ENCODE measurements at places on chromosomes 6 and 20.

DNA sequence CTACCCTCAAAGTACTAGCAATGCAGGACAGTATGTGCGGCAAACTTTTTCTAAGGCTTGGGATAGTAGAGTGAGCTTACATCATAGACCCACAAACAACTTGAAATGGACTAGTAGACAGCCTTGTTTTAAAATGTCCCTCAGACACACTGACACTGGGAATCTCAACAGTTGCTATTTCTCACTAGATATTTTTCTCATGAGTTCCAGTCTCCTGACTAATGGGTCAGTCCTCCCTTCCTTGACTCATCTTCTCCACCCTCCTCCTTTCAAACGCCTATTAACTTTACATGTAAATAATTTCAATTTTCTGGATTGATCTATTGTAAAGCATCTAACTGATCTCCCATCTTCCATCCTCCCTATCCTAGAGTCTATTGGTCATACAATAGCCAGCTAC is 308.3 kb upstream of the PREP start:
- DNase-seq = no peak

GRCh38 chr6:12548526-12548925 is 168.0 kb upstream of the PHACTR1 start:
- DNase-seq = no peak

- DNase-seq = no peak
Measured at GRCh38 chr6:36548401-36548743, 1.1 kb upstream of the STK38 start.

DNA sequence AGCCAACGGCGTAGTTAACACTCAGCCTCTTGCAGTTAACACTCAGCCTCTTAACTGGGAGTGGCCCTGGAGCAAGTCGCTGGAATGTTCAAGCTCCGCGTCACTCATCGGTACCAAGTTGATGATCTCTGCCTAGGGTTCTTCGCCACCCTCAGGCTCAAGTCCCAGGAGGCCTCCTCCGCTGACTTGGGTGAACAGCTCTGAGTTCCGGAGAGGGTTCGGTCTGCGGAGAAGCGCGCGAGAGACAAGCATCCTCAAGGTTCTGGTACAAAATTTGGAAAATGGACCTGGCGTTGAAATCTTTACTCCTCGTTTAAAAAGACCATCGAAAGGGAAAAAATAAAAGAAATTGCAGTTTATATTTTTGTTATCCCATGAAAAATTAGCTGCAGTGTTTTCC is 876 bp upstream of the DSP start:
- no peak for DNase-seq

GRCh38 chr20:49356676-49357075 is 78.8 kb upstream of the ZNFX1 start:
- DNase-seq = no peak

- DNase-seq = peak; percentile 90
Measured at GRCh38 chr6:163667372-163668060, 253.0 kb downstream of the QKI start.

DNA sequence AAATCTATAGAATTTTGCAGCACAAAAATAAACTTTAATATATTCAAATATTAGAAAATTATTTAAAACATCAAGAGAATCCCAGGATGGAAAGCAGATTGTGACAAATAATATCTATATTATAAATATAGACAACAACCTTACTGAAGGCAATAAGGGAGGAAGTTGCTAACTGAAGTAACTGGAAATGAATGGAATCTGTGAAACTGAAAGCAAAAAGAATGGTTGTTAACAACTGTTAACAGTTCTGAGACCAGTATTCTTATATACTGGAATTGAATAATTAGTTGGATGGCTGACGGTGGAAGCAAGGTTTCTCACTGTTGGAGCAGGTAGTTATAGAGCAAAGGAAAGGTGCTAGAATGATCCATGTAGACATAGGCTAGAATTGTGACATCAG is 220.4 kb downstream of the PLCB1 start:
- no peak for DNase-seq

- no peak for DNase-seq
Measured at GRCh38 chr6:136012943-136013342, 161.4 kb downstream of the PDE7B start.

DNA sequence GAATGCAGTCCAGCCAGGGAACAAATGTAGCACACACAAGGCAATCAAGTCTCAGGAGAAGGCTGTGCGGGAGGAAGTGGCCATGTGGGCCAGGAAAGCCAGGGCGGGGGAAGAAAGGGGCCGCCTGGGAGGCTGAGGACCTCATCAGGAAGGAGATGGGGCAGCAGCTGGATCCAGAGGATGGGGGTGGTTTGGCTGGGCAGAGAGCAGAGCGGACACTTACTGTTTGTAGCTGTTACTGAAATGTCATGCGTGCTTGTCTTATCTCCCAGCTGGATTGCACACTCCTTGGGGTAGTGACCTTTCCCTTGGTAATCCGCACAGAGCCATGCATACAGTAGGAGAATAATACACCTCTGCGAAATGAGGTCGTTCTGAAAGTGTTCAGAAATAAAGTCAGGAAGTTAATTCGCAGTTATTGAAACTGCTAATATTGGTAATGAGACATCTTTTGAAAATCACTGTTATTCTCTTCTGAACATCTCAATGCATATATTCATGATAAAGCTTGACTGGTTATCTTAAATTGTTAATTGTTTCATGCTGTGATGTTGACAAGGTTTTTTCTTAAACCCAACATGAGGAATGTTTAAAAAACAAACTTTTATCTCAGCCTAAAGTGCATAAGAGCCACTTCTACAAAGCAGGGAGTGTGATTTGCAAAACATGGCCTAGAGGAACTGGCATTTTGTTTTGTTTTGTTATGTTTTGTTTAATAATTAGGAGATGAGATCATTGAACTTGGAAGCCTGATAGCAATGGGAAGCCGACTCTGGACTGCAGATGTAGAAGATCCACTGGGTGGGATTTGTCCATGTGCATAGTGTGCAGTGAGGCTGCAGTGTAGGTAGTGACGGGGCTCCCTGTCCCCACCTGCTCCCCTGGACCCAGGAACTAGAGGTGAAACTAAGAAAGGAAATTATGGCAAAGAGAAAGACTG is 18.0 kb upstream of the MAP3K4 start:
- DNase-seq = no peak

DNA sequence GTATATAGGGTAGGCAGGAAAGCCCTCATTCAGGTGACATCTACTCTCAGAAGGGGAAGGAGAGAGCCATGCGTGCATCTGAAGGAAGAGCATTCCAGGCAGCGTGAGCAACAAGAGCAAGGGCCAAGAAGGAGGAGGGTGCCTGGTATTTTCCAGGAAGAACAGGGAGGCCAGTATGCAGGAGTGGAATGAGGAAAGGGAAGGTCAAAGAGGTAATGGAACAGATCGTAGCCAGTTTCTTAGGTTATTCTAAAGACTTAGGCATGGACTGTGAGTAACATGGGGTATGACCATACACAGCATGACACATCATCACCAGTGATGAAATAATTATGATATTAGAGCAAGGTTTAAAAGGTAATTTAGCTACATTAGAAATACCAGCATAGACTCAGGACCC is 24.1 kb downstream of the ALDH8A1 start:
- DNase-seq = no peak

- no peak for DNase-seq
Measured at GRCh38 chr6:128305976-128306375, 214.4 kb downstream of the PTPRK start.

- DNase-seq = peak; percentile 87
Measured at GRCh38 chr6:139290787-139291311, 949 bp downstream of the TXLNB start.
